Calu3 (cell line): ENCODE measurements at places on chromosomes 1 and 21.

DNA sequence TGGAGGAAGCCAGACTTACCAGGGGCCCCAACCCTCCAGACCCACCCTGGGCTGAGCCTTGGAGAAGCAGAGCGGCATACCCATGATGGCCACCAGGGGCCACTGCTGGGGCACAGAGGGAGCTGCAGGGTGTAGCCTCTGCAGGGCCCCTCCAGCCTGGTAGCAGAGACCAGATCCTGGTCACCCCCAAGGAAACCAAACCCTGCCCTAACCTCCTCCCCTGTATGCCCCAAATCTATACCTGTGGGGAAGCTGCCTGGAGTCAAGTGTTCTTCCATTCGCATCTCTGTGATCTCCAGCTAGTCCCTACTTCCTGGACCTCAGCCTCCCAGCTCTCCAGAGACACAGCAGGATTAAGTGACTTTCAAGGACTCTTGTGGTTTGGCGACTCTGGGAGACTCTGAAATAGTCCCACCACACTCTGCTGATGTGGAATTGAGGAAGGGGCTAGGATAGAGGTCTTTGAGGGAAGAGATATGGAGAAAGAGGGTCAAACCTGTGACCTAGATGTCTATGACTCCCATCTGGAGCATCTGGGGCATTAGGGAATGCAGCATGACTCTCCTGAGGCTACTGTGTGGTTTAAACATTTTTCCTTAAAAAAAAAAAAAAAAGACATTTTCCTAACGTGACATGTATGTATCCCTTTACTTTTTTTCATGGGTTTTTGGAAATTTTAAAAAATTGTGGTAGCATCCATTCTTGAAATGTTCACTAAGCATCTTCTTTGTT lies 119.2 kb upstream of the IPO9 start:
- DNase-seq: peak; percentile 88

- peak; percentile 87 for DNase-seq
Observed at GRCh38 chr1:234957330-234958065, 171.1 kb downstream of the TOMM20 start.

- DNase-seq: no peak
Observed at GRCh38 chr1:64567426-64568170, 97.7 kb downstream of the CACHD1 start.

GRCh38 chr1:238653693-238654321 lies 732.6 kb upstream of the CHRM3 start:
- no peak for DNase-seq

GRCh38 chr1:235545292-235545930 lies 41.2 kb upstream of the B3GALNT2 start:
- no peak for DNase-seq

DNA sequence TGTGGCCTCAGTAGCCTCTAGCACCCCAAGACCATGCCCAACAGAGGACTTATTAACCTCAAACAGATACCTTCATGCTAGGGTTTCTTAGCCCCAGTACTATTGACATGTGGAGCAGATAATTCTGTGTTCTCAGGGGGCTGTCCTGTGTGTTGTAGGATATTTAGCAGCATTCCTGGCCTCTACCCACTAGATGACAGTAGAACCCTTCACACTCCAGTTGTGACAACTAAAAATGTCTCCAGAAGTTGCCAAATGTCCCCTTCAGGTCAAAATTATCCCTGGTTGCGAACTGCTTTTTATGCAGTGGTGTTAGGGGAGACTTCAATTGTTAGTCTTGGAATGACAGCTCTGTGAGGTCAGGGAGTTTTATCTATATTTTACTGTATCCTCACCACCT lies 8.1 kb downstream of the KAZN start:
- no peak for DNase-seq

DNA sequence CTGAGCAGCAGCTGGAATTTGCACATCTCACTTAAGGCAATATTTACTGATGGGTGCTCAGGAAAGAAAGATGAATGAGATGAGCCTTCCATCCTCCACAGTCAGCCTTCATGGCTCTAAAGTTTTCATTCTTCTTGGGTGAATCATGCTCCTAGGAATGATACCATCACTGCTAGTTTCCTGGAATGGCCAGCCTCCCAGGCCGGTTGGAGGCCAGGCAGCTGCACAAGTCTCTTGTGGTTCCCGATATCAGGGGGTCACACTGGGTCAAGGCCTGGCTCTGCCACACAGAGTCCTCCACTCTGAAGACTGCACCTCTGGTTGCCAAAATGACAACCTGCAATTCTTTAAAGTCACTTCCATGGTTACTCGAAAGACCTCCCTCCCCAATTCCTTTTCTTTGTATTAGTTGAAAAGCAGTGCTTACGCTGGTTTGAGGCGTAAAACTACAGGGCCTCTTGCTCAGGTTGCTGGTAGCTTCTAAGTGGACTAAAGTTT lies 46.2 kb upstream of the PALMD start:
- DNase-seq: no peak

DNA sequence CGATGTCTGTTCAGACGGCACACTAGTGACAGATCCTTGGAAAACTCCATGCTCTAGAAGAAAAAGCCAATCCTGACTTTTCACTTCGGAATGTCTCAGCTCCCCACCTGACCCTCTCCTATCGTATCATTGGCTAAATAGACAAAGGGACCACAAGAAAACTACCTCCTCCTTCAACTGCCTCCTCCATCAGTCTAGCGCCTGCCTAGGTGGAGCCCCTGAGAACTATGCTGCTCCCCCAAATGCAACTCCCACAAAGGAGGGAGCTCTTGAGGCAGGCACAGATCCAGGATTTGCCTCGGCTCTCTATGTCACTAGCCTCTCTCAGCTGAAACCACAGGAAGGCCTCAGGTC lies 148.4 kb downstream of the TOMM20 start:
- no peak for DNase-seq

DNA sequence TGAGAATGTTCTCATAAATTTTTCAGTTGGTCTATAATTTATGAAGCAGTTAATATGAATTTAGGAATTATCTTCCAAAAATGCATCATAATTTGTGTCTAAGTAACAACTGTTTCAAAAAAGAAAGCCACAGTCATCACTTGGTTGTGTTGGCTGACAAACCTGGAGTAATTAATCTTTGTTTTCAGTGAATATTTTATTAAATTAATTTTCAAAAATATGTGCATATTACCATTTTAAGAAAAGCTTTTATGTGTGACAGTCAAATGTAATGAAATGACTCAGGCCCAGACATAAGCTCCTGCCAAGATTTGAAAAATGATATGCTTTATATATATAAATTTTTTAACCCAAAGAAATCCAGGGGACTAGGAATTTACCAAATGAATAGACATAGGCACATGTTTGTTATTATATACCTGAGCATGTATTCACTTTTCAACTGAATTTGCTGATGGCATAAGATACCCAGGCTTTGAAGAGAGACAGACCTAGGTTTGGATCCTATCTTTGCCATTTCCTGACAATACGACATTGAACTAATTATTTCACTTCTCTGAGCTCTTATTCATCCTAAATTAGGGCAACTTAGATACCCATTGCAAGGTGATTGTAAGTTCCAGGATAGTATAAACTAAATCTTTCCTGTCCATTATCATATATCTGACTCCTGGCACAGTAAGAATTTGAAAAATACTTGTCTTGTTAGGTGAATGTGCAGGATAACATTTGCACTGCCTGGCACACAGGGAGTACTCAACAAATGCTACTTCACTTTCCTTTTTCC lies 729.5 kb upstream of the ADGRL2 start:
- no peak for DNase-seq

DNA sequence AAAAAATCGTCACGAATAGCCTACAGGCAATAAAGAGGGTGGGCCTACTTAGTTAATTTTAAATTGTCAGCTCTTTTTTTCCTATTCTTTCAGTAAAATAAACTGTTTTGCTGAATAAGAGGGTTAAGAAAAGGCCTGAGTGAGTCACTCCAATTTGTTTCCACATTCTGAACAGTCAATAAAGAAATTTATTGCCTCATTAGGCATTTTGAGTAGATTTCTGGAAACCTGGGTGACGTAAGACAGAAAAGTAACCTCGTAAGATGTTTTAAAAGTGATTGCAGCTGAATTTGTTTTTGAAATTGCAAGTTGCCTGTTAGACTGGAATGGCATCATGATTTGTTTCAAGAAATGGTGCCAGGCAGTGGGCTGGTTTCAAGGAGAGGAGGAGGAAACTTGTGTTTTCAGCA lies 439.3 kb downstream of the USP25 start:
- no peak for DNase-seq

DNA sequence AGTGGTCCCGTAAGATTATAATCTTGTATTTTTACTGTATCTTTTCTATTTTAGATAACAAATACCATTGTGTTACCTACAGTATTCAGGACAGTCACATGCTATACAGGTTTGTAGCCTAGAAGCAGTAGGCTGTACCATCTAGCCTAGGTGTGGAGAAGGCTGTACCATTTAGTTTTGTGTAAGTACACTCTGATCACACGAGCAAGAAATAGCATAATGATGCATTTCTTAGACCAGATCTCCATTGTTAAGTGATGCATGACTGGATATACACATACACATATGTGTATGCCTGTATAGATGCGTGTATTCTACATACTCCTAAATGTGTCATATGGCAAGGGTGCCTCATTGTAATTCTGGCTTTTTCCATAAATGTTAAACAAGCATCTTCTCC lies 33.9 kb downstream of the GALNT2 start:
- no peak for DNase-seq

- peak; percentile 66 for DNase-seq
Observed at GRCh38 chr1:29849038-29849750, 612.9 kb downstream of the PTPRU start.

GRCh38 chr1:198560161-198560560 lies 19.7 kb upstream of the ATP6V1G3 start:
- DNase-seq: peak; percentile 72

GRCh38 chr21:44520326-44521300 lies 19.4 kb downstream of the KRTAP10-1 start:
- no peak for DNase-seq

- DNase-seq: no peak
Observed at GRCh38 chr21:43021191-43021590, 46.8 kb downstream of the PKNOX1 start.

- DNase-seq: no peak
Observed at GRCh38 chr1:196376630-196377328, 231.5 kb downstream of the KCNT2 start.

GRCh38 chr1:112614460-112615065 lies 4.4 kb downstream of the ST7L start:
- DNase-seq: peak; percentile 10

DNA sequence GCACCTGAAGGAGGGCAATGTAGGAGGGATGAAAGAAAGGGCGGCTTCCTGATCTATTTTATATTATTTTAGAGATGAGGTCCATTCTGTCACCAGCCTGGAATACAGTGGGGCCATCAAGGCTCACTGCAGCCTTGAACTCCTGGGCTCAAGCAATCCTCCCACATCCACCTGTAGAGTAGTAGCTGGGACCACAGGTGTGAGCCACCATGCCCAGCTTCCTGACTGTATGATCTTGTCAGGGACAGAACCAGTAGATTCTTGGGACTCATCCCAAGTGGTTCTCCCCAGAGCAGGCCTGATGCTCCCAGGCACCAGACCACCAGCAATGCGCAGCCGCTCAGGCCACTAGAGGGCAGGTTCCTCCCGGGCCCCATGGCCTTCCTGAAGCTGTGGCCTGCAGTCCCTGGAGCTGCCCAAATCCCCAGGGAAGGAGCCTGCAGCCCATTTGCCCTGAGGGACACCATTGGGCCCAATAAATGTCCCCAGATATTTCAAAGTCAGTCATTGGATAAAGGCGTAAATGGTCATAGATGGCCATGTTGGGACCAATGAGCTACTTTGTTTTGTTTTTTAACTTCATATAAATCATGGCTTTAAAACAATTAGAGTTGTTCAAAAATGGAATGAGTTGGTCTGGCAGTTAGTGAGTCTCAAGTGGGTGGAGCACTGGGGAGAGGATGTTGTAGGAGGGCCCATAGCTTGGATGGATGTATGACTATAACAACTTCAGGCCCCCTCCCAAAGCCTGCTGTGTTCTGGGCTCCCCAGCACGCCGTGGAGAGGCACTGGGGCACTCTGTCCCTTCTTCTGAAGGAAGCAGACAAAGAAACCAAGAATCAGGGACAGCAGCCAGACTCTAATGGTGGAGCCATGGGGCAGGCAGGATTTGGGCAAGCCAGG lies 44.7 kb upstream of the GOLT1A start:
- peak; percentile 80 for DNase-seq

- no peak for DNase-seq
Observed at GRCh38 chr1:48903291-48903690, 126.6 kb upstream of the BEND5 start.

GRCh38 chr1:38608202-38608864 lies 251.2 kb downstream of the RRAGC start:
- DNase-seq: peak; percentile 42

- no peak for DNase-seq
Observed at GRCh38 chr1:19325368-19325957, 13.3 kb downstream of the SLC66A1 start.

- DNase-seq: peak; percentile 78
Observed at GRCh38 chr1:1021010-1021919, 1.3 kb downstream of the AGRN start.

- DNase-seq: peak; percentile 61
Observed at GRCh38 chr1:162055062-162055461, 14.4 kb upstream of the NOS1AP start.

DNA sequence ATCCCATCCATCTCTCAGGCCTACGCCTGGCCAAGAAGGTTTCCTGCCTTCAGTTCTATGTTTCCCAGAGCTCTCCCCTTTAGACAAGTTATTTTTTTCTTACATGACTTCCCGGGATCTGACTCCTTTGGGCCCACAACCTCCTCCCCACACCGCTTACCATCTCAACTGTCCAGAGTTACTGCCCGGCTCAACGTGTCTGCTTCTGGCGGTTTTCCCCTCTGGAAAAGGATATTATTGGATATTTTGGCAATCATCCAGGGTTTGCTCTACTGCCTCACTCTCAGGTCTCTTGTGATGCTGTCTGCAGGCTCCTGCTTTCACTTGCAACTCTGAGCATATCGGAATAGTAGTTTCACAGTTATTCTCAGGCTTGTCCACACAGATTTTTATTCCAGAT lies 318.2 kb upstream of the CAMK1G start:
- DNase-seq: no peak

GRCh38 chr1:97507863-97508262 lies 413.0 kb downstream of the DPYD start:
- no peak for DNase-seq

- DNase-seq: no peak
Observed at GRCh38 chr1:233700338-233700737, 86.4 kb downstream of the KCNK1 start.

DNA sequence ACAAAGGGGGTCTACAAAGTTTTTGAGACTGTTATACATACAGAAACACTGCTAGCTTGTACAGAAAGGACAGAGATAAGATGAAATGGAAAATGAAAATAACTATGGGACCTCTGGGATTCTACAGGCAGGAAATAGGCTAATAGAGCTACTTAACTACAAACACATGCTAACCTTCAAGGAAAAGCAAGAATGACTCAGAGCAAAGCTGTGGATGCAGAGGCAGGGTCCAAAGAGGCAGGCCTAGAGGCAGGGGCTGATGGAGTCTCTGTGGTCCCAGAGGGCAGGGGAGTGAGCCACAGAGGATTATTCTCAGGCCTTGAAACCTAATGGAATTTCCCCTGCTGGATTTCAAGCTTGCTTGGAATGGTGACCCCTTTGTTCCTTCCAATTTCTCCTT lies 18.7 kb upstream of the GOLT1A start:
- no peak for DNase-seq

- no peak for DNase-seq
Observed at GRCh38 chr1:229985613-229986010, 81.4 kb upstream of the GALNT2 start.
